ENCODE measurements at places on chromosomes 13 and 19.

DNA sequence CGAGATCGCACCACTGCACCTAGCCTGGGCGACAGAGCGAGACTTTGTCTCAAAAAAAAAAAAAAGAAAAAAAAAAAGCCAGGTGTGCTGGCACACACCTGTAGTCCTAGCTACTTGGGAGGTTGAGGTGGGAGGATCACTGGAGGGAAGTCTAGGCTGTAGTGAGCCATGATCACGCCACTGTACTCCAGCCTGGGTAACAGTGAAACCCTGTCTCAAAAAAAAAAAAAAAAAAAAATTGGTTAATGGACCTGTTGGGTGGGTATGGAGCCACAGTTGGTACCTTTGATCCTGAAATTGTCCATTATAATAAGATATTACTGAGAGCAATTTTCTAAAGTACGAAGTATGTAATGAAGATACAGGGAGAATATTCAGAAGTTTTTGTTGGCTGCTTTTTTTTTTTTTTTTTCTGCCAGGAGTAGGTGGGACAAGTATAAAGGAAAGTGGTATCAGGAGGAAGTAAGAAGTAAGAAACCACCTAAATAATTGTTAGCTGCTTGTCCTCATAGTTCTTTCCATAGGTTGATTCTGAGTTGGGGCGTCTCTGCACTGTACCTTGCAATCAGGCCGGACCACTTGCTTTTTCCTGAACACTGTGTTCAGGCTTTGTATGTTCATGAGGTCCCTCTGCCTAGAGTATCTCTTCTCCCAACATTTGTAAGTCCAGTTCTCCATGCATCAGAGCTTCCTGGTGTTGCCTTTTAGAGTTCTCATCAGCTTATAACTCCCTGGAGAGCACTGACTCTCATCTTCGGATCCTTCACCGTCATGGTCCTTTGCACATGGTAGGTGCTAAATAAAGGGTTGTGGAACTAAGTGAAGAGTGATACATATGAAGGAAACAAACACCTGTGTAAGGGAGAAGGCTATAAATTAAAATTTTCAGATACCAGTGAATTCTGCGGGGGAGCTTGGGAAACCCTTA is 31.7 kb downstream of the ARHGAP35 start:
- DNase-seq, result no peak

- DNase-seq, result no peak
Measured at GRCh38 chr13:26813980-26814348, 53.4 kb upstream of the GPR12 start.

DNA sequence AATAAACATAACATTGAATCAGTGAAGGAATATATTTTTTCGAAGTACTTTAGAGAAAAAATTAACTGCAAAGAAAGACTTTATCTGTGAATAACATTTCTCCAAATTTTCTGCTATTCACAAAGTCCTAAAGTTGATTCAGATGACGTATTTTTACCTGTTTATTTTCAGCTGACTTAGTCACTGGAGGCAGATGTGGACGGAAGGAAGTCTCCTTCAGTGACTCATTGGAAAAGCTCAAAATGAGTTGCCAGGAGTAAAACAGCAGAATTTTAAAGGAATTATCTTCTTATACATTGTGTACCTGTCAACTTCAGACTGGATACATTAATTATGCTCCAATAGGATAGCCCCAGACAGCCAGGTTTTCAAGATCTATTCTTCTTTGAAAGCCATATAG is 679.3 kb upstream of the GPC6 start:
- no peak for DNase-seq

- no peak for DNase-seq
Measured at GRCh38 chr13:34913040-34913439, 29.0 kb upstream of the NBEA start.

DNA sequence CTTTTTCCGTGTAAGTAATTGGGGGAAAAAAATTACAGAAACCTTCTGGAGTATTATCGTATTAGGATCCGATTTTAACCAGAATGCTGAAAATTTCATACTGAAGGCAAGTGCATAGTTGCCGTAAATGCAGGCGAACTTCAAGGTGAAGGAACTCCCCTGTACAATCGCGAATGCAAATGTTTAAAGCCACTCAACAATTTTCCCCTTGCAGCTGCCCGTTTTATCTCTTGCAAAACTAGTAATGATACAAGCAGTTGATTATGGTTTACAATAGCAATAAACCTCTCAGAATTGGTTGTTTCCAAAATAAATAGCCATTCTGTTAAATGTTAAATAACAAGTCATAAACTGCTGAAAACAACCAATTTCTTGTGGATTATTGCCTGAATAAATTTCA is 105.7 kb downstream of the DNAJC15 start:
- no peak for DNase-seq

GRCh38 chr13:92804346-92804745 is 422.3 kb upstream of the GPC6 start:
- DNase-seq, result no peak

DNA sequence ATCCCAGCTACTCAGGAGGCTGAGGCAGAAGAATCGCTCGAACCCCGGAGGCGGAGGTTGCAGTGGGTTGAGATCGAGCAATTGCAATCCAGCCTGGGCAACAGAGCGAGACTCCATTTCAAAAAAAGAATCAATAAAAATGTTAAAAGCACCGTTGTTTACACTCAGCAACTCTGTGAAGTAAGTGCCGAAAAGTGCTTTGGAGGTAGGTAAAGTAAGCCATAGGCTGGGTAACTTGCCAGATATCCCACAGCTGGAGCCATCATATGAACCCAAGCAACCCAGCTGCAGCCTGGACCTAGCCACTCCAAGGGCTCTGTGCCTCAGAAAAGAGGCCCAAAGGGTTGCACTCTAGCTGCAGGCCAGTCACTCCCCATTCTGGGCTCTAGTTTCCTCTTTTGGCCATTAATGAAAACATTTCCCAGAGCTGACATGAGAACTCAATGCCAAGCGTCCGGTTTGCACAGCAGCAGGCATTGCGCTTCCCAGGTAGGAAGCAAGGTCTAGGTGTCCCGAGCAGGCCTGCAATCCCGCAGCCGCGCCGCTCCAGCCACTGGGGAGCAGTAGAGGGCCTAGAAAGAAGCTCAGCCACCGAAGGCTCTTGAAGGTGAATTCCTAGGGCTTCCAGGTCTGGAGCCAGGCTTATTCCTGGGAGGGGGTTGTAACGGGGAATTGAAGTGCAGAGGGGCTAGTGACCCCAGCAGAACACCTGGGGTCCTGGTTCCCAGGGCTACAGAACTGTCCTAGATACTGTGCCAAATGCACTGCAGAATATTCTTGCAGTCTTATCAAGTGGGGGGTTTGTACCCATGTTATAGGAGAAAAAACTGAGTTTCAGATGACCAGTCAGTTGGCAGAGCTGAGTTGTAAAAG is 4.1 kb upstream of the CD79A start:
- DNase-seq, result no peak

DNA sequence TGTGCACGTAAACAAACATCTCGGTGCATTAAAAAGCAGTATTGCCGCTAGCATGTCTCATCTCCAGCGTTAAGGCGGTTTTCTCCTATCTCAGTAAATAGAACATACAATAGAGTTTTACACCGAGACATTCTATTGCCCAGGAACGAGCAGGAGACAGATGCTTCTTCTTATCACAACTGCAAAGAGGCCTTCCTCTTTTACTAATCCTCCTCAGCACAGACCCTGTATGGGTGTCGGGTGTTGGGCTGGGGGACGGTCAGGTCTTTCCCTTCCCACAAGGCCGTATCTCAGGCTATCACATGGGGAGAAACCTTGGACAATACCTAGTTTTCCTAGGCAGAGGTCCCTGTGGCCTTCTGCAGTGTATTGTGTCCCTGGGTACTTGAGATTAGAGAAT is 21.2 kb downstream of the ZNF233 start:
- DNase-seq, result no peak

DNA sequence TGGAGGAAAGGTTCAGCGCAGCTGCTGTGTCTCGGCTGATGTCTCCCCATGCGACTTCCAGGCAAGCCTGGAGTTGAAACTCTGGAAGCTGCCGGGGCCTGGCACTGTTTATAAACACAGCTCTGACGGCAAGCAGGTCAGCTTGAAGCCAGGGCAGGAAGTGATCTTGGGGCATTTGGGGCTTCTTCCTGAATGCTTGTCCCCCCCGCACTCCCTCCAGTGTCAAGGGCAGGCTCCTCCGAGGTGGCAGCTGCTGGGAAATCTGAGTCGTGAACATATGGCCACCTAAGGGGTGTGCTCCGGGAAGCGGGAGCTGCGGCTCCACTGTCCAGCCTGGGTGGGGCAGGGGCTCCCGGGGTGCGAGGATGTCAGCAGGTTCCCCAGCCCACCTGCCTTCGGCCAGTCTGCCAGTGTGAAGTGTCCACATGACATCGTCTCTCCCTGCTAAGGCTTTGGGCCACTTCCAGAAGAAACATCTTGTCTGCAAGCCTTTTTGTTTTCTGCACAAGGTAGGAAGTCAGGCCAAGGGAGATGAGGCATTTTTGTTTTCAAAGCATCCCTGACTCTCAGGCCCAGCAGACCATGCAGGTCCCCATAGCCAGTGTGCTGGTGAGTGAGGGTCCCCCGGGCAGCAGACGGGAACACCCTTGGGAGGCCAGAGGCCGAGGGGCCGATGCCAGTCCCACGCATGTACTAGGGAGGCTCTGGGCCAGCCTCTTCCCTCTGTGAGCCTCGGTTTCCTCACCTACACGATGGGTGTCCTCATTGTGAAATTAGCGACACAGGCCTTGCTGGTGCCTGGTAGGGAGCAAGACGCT is 2.7 kb downstream of the PIAS4 start:
- DNase-seq, result no peak

GRCh38 chr13:48576448-48577010 is 43.6 kb upstream of the RCBTB2 start:
- no peak for DNase-seq

DNA sequence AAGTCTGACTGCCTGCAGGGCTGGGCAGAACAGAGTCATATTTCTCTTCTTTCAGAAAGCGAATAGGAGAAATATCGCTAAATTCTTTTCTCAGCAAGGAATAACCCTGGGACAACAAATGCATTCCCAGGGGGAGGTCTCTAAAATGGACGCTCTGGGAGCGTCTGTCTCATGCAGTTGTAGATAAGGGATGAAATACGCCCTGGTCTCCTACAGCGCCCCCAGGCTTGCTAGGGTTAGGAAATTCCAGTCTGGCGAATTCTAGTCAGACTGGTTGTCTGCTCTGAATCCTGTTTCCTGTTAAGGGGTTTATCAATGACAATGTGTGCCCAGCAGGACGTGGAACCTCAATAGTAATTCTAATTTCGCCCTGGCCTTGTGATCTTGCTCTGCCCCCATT is 1214.1 kb downstream of the DIAPH3 start:
- no peak for DNase-seq

DNA sequence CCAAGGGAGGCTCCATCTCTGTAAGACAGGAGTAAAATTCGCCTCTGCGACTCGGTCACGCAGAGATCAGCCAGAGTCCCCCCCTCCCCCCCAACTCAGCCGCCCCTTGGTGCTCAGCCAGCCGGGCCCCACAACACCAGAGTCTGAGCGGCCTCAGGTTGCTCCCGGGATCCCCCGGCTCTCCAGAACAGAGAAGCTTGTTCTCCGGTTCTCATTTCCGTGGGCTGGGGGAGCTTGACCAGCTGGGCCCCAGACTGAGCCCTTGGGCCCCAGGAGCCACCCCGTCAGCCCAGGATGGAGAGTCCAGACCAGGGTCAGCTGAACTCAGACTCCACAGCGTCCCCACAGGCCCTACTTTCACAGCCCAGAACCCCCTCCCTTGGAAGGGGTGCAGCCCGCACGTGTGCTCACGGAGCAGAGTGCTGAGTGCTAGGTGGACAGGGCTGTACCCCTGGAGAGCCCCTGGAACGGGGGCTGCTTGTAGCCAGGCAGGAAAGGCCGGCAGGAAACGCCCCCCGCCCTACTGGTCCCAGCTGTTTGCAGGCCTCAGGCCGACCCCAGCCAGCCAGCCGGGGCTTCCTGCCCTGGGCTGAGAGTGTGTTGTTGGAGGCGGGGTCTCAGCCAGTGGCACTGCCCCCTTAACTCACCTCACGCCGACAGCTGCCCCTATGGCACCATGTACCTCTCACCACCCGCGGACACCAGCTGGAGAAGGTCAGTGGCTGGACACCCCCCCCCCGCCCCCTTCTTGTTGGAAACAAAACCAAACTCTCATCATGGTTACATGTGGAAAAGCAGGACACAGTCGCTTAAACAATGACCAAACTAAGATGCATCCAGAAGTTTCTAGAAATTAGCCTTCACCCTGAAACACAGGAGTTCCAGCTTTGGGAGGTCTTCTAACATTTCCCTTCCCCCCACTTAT is 44.4 kb downstream of the COMP start:
- DNase-seq, result no peak

DNA sequence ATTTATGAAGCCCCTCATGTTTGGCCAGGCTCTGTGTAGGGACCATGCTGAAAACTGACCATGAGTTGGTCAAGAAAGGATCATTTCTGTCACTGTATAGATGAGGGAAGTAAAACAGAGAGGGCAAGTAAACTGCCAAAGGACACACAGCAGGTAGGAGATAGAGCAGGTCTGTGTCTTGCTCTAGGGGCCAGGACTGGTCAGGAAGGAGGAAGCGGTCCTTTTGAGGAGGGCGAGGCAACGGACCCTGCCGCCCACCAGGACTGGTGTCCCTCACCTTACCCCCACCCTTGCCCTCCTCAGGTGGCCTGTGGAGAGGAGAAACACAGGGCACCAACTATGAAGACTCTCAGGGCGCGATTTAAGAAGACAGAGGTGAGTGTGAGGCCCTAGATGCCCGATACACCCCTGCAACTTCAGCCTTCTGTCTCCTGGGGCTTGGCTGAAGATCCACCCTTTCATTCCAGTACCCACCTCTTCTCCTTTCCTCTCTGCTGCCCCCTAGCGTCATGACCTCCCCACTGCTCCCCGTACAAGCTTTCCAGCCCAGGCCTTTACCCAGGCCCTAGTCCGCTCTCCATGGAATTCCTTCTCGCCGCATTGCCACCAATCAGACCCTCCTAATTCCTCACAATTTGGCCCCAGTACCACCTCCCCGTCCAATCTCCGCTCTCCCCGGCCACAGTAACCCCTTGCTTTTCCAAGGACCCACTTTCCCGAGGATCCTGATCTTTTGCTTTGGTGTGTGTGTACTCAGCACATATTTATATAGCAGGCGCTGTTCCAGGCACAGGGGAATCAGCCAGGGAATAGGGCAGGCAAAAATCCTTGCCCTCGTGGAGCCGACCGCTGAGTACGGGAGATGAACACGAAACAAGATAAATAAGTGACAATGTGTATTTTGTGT is 3.9 kb downstream of the ANKRD24 start:
- peak; percentile 69 for DNase-seq

- no peak for DNase-seq
Measured at GRCh38 chr13:38880397-38880796, 110.2 kb downstream of the STOML3 start.

GRCh38 chr13:63184693-63185092 is 1769.0 kb upstream of the PCDH20 start:
- no peak for DNase-seq

Data from GM18507 (cell line).